ENCODE measurements at places on chromosomes 7 and 10.

DNA sequence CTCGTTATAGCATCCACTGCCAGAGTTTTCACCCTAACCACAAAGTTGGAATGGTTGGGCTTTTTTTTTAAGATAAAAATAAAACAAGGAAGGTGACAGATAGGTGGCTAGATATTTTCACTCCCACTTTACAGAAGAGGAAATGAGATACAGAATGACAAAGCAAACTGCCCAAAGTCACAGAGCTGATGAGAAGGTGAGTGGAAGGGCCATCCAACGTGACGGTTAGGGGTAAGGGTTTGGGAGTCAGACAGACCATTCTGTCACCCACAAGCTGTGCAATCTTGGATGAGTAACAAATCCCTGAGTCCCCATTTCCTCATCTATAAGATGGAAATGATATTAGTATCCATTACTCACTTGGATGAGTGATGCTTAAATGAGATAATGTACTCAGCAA, 106.9 kb upstream of the PDLIM1 start:
- no peak for DNase-seq

DNA sequence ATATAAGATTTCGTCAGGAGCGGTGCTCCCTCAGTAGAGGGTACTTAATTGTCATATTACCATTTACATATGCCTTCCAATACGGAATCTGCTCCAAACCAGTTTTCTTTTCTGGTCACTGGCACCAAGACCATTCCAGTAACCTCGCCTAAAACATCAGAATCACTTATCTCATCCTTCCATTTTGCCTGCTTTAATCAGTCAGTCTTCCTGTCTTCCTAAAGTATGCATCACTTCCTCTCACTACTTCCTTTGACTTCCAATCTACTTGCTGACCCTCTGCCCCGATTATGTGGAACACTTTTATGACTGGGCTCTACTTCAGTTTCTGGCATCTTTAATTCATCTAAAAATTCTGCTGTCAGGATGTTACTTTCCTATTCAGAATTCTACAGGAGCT, 33.5 kb downstream of the CUL2 start:
- DNase-seq = no peak

GRCh38 chr7:19707240-19707639, 1.6 kb downstream of the POLR1F start:
- no peak for DNase-seq

- DNase-seq = no peak
Measured at GRCh38 chr10:131076356-131076755, 235.2 kb downstream of the TCERG1L start.

GRCh38 chr7:8433477-8434289, at the start of gene NXPH1:
NXPH1 (plus strand) TSS chr7:8433609.
- DNase-seq = no peak

- no peak for DNase-seq
Measured at GRCh38 chr10:2575460-2575859, 491.9 kb upstream of the PFKP start.

GRCh38 chr7:122013065-122013464, 131.0 kb downstream of the AASS start:
- no peak for DNase-seq

- DNase-seq = no peak
Measured at GRCh38 chr10:104348601-104349000, 5.0 kb upstream of the CFAP58 start.

GRCh38 chr10:99598781-99599509, 21.3 kb downstream of the SLC25A28 start:
- no peak for DNase-seq

GRCh38 chr10:115653473-115653872, 560.3 kb downstream of the ATRNL1 start:
- no peak for DNase-seq

DNA sequence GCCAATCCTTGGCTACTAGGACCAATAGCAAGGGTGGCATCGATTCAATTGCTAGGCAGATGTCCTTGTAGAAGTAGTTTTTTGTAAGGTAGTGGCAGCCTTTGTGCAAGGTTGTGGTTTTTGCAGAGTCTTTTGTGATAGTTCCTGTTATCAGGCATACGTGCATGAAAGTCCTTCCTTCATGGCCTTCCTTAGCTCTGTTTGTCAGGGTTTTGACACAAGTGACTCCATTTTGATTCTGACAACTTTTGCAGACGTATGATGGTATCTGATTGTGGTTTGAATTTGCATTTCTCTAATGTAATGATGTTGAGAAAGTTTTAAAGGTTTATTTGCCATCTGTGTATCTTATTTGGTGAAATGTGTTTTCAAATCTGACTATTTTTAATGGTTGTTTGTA, 71.8 kb upstream of the SYPL1 start:
- no peak for DNase-seq

- DNase-seq = no peak
Measured at GRCh38 chr10:29412485-29412884, 123.6 kb downstream of the LYZL1 start.

DNA sequence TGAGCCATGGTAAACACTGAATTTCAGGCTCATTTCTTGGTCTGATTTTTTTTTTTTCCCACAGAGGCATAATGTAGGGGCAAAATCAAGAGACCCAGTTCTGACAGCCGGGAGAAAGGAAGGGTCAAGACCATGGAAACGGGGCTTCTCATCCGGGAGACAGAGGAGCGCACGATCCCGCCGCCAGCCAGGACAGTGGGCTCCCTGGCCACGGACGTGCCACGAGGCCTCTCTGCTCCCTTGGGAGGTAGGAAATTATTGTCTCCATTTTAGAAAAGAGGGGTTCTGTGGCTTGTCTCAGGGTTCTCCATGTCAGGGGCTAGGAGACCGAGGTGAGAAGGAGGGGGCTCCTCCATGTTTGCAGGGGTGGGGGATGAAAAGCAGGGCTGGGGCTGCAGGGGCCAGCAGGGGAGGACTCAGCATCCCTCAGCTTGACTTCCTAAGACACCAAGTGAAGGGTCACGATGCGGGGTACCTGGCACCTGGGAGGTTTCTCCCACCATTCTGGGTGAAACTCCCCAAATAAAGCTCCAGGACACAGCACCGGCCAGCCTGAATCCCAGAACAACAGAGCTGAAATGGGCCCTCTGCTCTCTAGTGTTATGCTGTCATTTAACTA, 37.6 kb downstream of the PPIF start:
- DNase-seq = no peak

DNA sequence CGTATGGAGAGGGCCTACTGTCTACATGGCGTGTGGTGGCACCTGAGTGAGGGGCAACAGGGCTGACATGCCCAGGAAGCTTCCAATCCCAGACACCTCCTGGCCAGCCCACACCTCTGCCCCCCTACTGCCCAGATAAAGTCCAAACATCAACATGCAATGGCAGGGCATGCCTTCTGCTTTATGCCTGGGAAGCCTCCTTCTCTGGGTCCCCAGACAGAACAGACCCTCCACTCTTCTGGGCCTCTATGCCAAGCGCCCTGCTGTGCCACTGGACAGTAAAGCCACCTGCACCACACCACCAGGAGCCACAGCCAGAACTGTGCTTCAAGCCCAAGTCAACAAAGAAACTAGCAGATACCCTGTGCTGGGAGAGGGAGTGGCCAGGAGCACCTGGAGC, 12.5 kb downstream of the TMEM72 start:
- no peak for DNase-seq

DNA sequence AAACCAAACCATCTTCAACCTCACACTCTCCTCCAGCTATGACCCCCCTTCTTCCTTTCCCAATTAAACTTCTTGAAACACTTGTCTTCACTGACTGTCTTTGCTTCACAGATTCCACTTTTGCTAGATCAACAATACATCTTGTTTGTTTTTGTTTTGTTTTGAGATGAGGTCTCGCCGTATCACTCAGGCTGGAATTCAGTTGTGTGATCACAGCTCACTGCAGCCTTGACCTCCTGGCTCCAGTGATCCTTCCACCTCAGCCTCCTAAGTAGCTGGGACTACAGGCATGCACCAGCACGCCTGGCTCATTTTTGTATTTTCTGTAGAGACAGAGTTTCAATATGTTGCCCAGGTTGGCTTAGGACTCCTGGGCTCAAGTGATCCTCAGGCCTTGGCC, 59.7 kb downstream of the HIP1 start:
- no peak for DNase-seq

DNA sequence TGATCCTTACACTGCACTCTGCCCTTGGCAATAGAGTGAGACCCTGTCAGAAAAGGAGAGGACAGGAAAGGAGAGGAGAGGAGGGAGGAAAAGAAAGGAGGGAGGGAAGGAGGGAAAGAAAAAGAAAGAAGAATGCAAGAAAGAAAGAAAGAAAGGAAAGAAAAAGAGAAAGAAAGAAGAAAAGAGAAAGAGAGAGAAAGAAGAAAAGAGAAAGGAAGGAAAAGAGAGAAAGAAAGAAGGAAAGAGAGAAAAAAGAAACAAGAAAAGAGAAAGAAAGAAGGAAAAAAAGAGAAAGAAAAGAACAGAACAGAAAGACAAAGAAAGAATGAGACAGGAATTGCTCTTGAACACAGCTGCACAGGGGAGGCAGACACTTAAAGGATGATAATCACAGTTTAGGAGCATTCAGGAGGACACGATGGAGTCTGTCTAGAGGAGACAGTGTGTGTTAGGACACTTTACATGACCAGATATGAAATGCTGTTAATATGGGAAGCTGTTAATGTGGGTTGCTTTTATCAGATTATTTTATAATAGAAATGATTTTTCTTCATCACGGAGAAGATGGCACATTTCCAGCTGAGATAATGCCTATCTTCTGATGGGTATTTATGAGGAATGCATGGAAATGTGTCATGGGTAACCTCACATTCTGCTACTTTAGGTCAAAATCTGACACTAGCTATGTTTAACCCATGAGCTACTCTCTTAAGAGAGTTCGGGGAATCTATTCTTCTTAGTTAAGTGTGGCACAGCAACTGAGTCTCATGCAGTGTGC, 160.5 kb downstream of the BAMBI start:
- DNase-seq = no peak

GRCh38 chr10:121536310-121536913, 61.8 kb downstream of the FGFR2 start:
- no peak for DNase-seq

- no peak for DNase-seq
Measured at GRCh38 chr10:71964098-71964742, at the start of gene CHST3. CHST3 (plus strand) TSS chr10:71964395; CDS start chr10:72005843, 41,448 bp downstream.

DNA sequence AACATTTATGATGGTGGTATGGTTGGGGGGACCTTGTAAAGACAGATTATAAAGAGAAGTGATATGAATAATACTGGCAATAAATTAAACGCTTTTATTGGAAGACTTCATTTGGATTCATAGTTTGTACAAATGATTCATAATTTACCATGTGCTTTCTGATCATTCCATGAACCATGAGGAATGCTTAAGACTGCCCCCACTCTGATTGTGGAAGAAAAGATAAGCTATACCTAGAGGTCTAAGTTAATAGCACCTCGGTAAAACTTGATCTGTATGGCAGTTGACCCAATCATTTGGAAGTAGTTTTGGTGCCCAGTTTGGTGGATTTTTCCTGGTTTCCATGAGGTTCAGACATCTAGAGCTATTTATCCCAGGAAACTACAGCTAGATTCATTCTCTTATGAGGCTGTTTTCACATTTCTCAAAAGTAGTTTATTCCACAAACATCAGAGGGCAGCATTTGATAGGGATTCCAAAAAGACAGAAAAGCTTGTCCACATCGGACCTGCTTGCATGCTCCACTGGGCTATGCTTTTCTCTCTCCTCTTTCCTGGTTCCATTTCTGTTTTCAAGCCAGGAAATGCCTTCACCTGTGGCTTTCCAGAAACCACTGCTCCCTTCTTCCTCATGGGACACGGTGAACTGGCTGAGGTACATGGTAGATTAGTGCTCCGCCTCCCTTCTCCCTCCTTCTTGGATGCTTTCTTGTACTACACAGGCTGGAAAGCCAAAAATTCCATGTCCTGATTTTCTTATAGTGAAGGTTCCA, 29.2 kb downstream of the TFAM start:
- no peak for DNase-seq

DNA sequence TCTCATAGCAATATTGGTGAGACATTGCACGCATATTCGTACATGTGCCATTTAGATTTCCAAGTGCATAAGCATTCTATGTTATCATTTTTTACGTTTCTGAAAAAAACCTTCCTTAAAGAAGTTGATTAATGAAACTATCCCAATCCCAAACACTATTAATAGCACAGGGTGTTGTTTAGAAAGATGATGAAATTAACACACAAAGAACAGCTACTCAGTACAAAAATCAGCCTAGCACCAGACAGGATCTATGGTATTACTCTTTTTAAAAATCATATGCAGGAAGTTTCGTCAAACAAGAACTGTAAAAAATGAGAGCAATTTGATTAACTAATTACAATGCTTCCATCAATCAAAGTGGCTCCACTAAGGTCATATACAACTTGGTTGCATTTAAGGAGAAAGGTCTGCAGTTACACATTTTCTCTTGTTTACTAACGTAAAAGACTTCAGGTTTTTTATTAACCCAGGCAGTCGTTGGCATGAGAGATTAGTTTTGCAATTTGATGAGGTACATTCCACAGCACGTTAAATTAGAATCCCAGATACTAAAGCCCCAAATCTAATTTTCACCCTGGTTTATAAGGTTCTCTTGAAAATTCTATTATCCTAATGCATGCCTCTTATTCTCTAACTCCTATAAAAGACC, 38.1 kb downstream of the SLC35B4 start:
- DNase-seq = no peak

All from naive thymus-derived CD4-positive, alpha-beta T cell (primary cell).